ENCODE measurements at places on chromosomes 3 and 15.

- DNase-seq = no peak
Observed at GRCh38 chr3:157290766-157291165, 130.8 kb upstream of the CCNL1 start.

DNA sequence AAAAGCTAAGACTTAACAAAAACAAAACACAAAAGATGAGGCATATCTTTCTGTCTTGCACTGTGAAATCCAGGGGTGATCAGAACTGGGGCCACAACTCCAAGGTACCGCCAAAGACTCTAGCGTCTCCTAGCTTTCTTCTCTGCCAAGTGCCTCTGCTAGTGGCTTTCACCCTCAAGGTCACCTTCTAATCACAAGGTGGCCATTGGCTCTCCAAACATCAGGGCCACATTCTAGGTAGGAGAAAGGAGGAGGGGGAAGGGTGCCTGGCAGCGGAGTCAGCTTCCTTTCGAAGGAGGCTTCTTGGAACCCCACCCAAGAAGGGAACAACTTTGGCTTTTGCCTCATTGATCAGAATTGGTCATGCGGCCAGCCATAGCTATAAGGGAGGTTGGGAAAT, 168.8 kb upstream of the SMAD3 start:
- DNase-seq = no peak

DNA sequence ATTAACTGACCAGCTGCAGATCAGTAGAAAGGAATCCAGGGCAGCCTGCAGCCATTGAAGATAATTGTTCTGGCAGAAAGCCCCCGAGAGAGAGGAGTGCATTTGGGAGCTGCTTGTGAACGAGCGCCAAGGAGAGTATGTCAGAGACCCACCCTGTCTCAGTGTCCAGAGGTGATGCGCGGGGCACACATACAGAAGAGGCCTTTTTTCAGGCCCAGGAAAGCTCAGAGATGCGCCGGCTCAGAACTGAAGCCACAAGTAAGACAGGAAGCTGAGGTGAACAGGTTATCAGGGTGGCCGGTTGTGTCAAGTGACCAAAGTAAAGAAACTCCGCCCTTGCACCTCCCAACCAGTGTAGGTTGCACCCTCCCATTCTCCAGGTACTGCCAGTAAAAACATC, 59.8 kb upstream of the HEG1 start:
- no peak for DNase-seq

- peak; percentile 19 for DNase-seq
Observed at GRCh38 chr3:54870423-54870822, 57.4 kb downstream of the LRTM1 start.

- DNase-seq = no peak
Observed at GRCh38 chr3:52703341-52703740, 2.2 kb downstream of the GLT8D1 start.

DNA sequence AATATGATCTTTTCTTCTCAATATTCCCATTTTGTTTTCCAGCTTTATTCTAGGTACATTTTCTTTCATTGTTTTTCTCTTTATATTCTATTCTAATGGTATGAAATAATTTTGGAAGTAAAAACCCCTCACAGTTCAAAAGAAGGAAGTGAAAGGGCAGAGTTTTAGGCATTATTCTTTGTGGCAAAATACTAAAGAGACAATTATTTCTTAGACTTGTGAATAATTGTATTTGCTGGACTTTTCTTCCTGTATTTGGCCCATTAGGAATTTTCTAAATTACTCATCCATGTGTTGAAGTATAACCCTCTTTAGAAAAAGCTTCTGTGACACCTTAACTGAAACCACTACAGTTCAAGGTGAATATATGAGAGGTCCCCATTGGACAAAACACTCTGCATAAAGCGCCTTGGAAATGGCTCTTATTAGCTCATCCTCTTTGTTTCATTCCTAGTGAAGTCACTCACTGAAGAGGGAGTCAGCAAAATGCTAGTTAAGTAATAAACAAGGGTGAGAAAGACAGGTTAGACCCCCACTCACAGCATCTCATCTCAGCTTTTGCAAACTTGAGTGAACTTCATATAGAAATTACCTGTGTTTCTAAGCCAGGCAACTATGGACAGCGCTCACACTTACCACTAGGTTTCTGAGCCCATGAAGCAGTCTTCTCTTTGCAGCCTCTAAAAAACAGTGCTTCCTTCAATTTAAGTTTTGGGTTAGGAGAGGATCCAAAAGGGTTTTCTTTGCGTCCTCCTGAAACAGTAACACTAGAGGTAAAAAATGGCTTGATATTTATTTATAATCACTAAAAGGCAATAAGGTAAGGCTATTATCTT, 327.5 kb downstream of the ARPP21 start:
- DNase-seq = no peak

DNA sequence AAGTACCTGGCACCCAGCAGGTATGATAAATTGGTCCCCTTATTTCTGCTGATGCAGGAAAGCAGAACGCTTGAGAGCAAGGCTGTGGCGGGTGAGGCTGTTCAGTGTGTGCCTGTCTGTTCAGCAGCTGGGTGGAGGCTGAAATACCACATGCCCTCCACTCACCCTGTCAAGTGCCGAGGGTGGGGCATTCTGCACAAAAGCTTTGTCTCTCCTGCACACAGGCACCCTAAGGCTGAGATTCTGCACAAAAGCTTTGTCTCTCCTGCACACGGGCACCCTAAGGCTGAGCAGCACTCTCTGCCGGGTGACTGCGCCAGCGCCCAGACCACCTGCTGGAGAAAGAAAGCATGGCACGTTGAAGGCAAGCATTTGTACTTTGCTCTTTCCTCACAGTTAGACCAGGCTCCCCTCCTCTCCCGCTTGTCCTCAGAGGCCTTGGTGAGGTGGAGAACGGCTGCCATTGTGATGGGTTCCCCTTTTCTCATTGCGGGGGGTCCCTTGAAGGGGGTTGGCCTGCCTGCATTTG, 97.5 kb downstream of the BDH1 start:
- no peak for DNase-seq

DNA sequence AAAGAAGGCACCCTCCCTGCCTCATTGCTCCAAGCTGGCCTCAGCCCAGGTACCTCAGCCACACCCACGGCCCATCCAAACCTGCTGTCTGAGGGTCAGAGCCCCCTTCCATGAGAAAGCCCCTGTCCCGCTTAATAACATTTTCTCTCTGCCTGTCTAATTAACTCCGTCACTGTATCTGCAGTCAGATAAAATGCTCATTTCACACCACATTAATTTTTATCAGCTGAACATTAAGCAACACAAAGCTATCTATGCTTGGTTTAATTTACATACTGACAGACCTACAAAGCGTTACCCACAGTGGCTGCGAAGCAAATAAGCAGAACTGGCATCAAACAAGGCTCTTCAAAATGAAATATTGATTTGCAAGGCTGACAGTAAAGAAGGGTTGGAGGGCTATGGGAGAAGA, 309.8 kb upstream of the ICE2 start:
- DNase-seq = no peak
